ENCODE measurements at places on chromosomes 16 and 17. TPM values are rescaled to one million over a fixed set of nuclear protein-coding genes. Genes with fewer than 3 reads are reported as not detected.

- DNase-seq = no peak
Measured at GRCh38 chr17:50169881-50170459, 4.2 kb downstream of the SGCA start.

Gene FN3KRP
- total RNA-seq = 15.5 TPM

DNA sequence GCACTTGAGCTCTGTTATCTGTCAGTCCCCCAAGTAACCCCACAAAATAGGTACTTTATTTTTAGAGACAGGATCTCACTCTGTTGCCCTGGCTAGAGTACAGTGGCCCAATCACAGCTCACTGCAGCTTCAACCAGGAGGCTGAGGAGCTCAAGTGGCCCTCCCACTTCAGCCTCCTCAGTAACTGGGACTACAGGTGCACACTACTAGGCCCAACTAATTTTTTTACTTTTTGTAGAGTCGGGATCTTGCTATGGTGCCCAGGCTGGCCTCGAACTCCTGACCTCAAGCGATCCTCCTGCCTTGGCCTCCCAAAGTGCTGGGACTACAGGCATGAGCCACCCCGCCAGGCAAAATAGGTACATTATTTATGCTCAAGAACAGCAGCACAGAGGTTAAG is 99.6 kb downstream of the MGAT5B start:
- no peak overlapping the region for H3K4me3 ChIP-seq
- no peak for DNase-seq
- H3K36me3 ChIP-seq = no peaks in the 10 kb centered on the region
- H3K27me3 ChIP-seq = no peaks in the 10 kb centered on the region
- H3K27ac ChIP-seq = no peak overlapping the region

DNA sequence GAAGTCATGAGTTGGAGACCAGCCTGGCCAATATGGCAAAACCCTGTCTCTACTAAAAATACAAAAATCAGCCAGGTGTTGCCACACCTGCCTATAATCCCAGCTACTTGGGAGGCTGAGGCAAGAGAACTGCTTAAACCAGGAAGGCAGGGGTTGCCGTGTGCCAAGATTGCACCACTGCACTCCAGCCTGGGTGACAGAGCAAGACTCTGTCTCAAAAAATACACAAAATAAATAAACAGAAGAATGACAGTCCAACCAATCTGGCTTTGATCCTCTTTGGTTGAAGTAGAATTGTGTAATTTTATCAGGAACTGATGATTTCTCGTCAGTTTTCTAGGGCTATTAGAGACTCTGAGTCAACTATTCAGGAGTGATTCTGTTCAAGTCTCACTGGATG is 79.4 kb downstream of the SLC5A11 start:
- DNase-seq = no peak
- H3K4me1 ChIP-seq = no peaks in the 10 kb centered on the region
- peaks cover 8% of the 10 kb centered on the region for H3K36me3 ChIP-seq
- H3K4me3 ChIP-seq = no peak overlapping the region
- no peak overlapping the region for H3K27ac ChIP-seq
- H3K27me3 ChIP-seq = no peaks in the 10 kb centered on the region

GRCh38 chr16:6857575-6857974 is 475.1 kb upstream of the RBFOX1 start:
- H3K27me3 ChIP-seq = no peaks in the 10 kb centered on the region
- H3K4me1 ChIP-seq = no peaks in the 10 kb centered on the region
- H3K4me3 ChIP-seq = no peak overlapping the region
- no peaks in the 10 kb centered on the region for H3K36me3 ChIP-seq

GRCh38 chr17:4940555-4941318 is 669 bp downstream of the RNF167 start:
- peak; percentile 86 for DNase-seq
- H3K36me3 ChIP-seq = peaks cover 20% of the 10 kb centered on the region
- peaks cover 35% of the 10 kb centered on the region for H3K4me1 ChIP-seq
- H3K27me3 ChIP-seq = no peaks in the 10 kb centered on the region

- DNase-seq = no peak
- H3K36me3 ChIP-seq = peaks cover 11% of the 10 kb centered on the region
- no peaks in the 10 kb centered on the region for H3K4me1 ChIP-seq
- H3K27me3 ChIP-seq = no peaks in the 10 kb centered on the region
Measured at GRCh38 chr16:58177353-58177710, 20.6 kb downstream of the CSNK2A2 start.

Gene ICAM2
- 41.8 TPM for total RNA-seq

- H3K4me1 ChIP-seq = no peaks in the 10 kb centered on the region
- H3K4me3 ChIP-seq = no peak overlapping the region
- no peak overlapping the region for H3K27ac ChIP-seq
- H3K36me3 ChIP-seq = no peaks in the 10 kb centered on the region
- no peaks in the 10 kb centered on the region for H3K27me3 ChIP-seq
Measured at GRCh38 chr17:33939959-33940358, 315.1 kb upstream of the CCL2 start.

Gene MLKL
- total RNA-seq = 6.0 TPM

DNA sequence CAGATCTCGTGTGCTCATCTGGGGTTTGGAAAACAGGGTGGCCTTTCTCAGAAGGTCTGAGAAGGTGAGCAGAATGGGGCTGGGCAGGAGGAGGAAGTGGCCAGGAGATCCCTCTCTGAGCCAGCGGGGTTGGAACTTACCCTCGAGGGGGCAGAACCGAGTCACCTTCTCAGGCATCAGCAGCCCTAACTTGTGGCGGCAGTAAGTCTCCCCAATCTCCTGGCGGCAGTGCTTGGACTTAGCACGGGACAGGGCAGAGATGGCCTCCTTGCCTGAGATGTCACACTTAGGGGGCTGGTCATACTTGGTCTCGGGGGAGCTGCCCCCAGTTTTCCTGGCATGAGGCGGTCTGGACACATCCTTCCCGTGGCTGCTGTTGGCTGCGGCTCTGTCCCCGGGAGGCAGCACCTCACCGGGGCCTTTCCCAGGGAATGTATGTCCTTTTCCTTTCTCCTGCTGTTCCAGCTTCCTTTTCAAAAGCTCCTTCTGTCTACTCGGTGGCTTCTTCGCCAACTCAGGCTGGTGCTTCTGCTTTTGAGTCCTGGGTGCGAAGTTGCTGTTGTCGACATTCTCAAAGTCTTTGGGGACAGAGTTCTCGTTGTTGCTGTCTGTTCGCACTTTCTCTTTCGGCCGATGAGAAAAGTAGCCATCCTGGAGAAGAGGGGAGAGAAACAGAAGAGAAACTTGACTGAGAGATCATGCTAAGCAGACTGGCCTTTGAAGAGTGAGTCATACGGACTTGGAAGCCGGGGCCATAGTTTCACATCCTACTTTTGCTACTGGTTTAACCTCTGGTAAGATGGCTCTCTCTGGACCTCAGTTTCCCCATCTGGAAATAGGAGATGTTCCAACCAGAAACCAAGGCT is 211.7 kb downstream of the XYLT1 start:
- no peaks in the 10 kb centered on the region for H3K4me1 ChIP-seq
- no peaks in the 10 kb centered on the region for H3K36me3 ChIP-seq
- no peaks in the 10 kb centered on the region for H3K27me3 ChIP-seq
- no peak overlapping the region for H3K27ac ChIP-seq
- no peak for DNase-seq
- H3K4me3 ChIP-seq = no peak overlapping the region

Measured in thyroid gland (tissue), 4 donors.